CD8-positive, alpha-beta memory T cell (primary cell): ENCODE measurements at places on chromosomes 4 and X. TPM values are rescaled to one million over a fixed set of nuclear protein-coding genes. Genes with fewer than 3 reads are reported as not detected.

- no peak for DNase-seq
- H3K4me1 ChIP-seq = no peaks in the 10 kb centered on the region
- H3K27me3 ChIP-seq = no peaks in the 10 kb centered on the region
- no peaks in the 10 kb centered on the region for H3K36me3 ChIP-seq
- H3K27ac ChIP-seq = no peak overlapping the region
These were observed 11.2 kb upstream of the GRIA3 start for GRCh38 chrX:123172869-123173268.

Gene WDR19
- total RNA-seq = 15.7 TPM

Gene GLRB
- total RNA-seq = not detected

DNA sequence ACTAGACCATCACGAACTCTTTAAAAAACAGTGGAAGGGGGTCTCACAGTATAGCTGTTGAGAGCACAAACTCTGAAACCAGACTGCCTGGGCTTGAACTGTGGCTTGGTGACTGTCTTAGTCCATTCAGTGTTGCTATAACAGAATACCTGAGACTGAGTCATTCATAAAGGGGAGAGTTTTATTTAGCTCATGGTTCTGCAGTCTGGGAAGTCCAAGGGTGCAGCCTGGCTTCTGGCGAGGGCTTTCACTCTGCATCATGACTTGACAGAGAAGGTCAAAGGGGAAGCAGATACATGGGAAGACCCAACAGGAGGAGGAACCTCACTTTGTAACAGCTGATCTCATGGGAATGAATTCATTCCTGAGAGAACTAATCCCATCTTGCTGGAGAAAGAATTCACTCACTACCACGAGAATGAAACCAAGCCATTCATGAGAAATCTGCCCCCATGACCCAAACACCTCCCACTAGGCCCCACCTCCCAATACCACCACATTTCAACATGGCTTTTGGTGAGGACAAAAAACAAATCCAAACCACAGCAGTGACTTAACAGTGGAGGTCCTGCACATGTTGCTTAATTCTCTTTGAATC, 116.7 kb upstream of the STOX2 start:
- H3K4me3 ChIP-seq = no peak overlapping the region
- no peak overlapping the region for H3K27ac ChIP-seq
- no peak for DNase-seq
- no peaks in the 10 kb centered on the region for H3K4me1 ChIP-seq

DNA sequence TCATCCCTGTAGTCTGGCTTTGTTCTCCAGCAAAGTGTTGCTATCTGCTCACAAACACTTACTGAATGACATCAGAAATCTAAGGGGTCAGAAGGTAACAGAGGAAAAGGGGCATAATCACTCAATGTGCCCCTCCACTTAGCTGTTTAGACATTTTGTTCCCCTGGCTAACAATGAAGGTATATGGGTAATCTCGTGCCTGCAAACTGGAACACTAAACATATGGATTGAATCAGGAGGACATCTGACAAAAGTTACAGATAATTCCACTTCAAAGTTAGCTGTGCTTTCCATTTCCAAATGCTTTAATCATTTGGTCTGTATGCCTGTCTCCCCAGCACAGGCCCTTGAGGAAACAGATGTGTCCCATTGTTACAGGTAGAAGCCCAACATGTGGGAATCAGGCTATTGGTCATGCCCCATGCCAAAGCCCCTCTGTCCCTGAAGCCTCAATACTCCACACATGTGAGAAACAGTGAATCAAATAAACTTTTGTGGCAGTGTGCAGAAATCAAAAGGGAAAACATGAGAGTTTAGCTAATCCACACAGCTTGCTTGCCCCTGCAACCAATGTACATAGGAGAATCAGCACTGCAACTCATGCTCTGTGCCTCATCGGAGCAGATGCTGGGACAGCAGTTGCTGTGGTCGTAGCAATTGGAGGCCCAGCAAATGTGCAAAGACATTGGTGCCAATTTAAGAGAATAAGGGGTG, 111.7 kb downstream of the RNF150 start:
- no peak overlapping the region for H3K27ac ChIP-seq
- DNase-seq = no peak
- no peaks in the 10 kb centered on the region for H3K36me3 ChIP-seq
- no peaks in the 10 kb centered on the region for H3K4me1 ChIP-seq
- no peak overlapping the region for H3K4me3 ChIP-seq

GRCh38 chr4:5955201-5955821, 62.4 kb upstream of the CRMP1 start:
- H3K27ac ChIP-seq = no peak overlapping the region
- DNase-seq = no peak
- no peaks in the 10 kb centered on the region for H3K36me3 ChIP-seq
- no peaks in the 10 kb centered on the region for H3K4me1 ChIP-seq
- H3K4me3 ChIP-seq = no peak overlapping the region
- H3K27me3 ChIP-seq = no peaks in the 10 kb centered on the region

Gene ANXA5
- 79.7 TPM for total RNA-seq

- no peaks in the 10 kb centered on the region for H3K4me1 ChIP-seq
- no peaks in the 10 kb centered on the region for H3K36me3 ChIP-seq
- no peak overlapping the region for H3K27ac ChIP-seq
- H3K4me3 ChIP-seq = no peak overlapping the region
- no peaks in the 10 kb centered on the region for H3K27me3 ChIP-seq
These were observed 55.9 kb downstream of the NPNT start for GRCh38 chr4:105951198-105951597.

- no peaks in the 10 kb centered on the region for H3K27me3 ChIP-seq
- DNase-seq = no peak
- no peaks in the 10 kb centered on the region for H3K4me1 ChIP-seq
- no peak overlapping the region for H3K27ac ChIP-seq
- no peaks in the 10 kb centered on the region for H3K36me3 ChIP-seq
These were observed 75.5 kb downstream of the HMX1 start for GRCh38 chr4:8796096-8796495.

Gene DCAF4L1
- total RNA-seq = 0.31 TPM

DNA sequence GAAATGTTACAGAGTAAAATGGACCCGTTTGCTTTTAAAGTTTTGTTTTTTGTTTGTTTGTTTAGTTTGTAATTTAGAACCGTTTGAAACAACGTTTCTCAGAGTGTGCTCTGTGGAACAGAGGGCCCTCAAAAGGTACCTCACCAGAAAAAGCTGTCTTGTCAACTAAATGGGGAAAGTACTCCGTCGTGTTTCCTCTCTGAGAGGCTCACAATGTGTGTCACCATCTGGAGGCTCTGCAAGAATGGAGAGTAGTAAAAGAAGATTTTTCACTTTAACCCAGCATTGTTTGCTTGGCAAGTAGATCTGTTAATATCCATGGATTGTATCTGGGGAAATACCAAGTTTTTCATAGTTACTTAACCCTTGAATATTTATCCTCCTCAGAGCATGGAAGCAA, 1.5 kb upstream of the ENPEP start:
- no peaks in the 10 kb centered on the region for H3K4me1 ChIP-seq
- no peak for DNase-seq
- H3K27ac ChIP-seq = no peak overlapping the region
- H3K36me3 ChIP-seq = no peaks in the 10 kb centered on the region

Gene GPR50
- not detected for total RNA-seq

DNA sequence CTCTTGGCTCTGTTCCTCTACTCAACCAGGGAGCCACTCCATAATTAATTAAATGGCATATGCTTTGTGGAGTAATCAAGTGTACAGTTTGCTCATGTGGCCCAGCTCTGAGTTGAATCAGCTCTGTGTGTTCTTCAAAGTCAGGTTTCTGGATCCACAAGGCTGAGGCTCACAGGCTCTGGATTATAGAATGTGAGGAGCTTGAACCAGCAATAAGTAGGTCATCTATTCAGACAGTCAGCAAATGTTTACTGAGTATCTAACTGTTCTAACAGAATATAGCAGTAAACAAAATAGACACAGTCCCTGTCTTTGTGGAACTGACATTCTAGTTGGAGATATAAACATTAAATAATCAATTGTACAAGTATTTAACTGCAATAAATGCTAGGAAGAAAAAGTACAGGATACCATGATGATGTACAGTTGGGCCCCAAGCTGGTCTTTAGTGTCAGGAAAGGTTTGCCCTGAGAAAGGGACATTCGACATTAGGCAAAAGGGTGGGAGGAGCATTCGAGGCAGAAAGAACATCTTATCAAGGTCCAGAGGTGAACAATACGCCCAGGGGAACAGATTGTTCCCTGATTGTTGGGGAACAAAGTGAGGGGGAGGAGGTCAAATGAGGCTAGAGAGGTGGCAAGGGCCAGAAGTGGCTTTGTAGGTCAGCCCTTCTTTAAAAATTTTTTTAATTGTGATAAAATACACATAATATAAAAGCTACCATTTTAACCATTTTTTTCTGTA, 20.5 kb upstream of the TSR2 start:
- H3K4me1 ChIP-seq = no peaks in the 10 kb centered on the region
- no peak for DNase-seq
- H3K27me3 ChIP-seq = no peaks in the 10 kb centered on the region
- no peaks in the 10 kb centered on the region for H3K36me3 ChIP-seq

Gene CWH43
- total RNA-seq = not detected

DNA sequence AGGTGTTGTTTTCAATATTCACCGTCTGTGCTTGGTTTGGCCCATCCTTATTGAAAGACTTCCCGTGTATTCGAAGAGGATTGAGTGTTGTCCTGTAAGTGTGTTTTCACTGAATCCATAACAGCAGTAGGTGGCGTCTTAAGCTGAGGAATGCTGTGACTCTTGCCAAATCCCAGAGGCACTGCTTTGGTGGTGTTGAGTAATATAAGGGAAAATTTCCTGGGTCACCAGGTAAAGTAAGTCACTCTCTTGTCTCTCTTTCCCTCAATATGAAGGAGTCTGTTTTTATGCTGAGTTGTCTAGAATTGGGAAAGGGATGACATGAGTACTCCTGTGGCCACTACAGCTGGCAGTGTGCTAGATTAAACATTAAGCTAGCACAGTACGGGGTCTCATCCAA, 146.7 kb upstream of the ZXDB start:
- H3K4me3 ChIP-seq = no peak overlapping the region
- H3K4me1 ChIP-seq = no peaks in the 10 kb centered on the region
- H3K27me3 ChIP-seq = no peaks in the 10 kb centered on the region
- no peak overlapping the region for H3K27ac ChIP-seq
- DNase-seq = no peak

DNA sequence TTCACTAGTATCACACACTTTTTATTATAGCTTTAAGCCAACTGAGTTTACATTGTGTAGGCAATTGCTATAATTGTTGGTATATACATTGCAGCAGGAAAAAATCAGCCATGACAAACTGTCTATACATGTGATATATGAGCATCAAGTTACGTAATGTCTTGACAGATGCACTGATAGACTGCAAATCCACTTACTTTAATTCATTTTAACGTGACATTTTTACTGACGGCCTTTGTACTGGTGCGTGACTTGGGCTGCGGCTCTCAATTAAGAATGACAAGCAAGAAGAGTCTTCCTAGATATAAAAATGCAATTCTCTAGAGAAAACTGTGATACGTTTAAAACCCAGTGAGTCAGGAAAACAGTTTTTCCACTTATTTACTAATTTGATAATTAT, 143.8 kb downstream of the ACTRT1 start:
- H3K4me1 ChIP-seq = no peaks in the 10 kb centered on the region
- no peak for DNase-seq
- H3K36me3 ChIP-seq = no peaks in the 10 kb centered on the region
- no peak overlapping the region for H3K4me3 ChIP-seq
- H3K27me3 ChIP-seq = no peaks in the 10 kb centered on the region

Gene TEX13B
- total RNA-seq = not detected

DNA sequence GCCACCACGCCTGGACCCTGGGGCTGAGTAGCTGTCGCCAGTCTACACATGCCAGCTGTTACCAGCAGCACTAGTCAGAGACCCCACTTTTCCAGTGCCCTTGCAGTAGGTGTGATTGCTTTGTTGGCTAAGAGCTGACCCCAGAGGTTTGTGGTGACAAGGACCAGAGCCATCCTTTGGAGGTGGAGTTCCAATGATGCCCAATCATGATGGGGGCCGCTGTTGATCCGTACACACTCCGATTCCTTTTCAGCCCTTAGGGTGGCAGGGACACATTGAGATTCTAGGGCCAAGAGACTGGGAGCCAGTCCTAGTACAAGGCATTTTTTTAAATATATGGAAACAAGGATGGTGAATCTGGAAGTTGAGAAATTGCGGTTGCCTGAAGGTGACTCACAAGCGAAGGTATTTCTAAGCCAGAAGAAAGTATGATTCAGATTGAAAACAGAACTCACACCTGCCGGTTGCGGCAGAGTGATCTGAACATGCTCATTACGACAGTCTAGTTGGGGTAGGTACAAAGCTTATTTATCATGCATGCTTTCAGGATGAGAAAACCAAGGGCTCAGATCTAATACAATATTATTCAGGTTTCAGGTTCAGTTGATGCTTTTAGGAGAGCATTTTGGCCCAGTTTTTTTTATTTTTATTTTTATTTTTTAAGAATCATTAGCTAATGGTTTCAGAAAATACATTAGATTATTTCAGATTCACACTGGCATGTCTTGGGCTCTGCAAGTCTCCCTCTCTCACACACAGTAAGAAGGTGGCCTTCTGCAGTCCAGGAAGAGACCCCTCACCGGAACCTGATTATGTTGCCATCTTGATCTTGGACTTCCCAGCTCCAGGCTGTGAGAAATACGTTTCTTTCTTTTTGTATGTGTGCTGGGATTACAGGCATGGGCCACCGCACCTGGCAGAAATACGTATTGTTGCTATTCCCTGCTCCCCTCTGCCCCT, 43.4 kb downstream of the SHROOM2 start:
- H3K4me1 ChIP-seq = no peaks in the 10 kb centered on the region
- H3K27ac ChIP-seq = no peak overlapping the region
- no peaks in the 10 kb centered on the region for H3K27me3 ChIP-seq

GRCh38 chrX:87064502-87064901, 453.1 kb upstream of the KLHL4 start:
- H3K4me3 ChIP-seq = no peak overlapping the region
- no peaks in the 10 kb centered on the region for H3K4me1 ChIP-seq
- H3K27ac ChIP-seq = no peak overlapping the region
- no peaks in the 10 kb centered on the region for H3K27me3 ChIP-seq

DNA sequence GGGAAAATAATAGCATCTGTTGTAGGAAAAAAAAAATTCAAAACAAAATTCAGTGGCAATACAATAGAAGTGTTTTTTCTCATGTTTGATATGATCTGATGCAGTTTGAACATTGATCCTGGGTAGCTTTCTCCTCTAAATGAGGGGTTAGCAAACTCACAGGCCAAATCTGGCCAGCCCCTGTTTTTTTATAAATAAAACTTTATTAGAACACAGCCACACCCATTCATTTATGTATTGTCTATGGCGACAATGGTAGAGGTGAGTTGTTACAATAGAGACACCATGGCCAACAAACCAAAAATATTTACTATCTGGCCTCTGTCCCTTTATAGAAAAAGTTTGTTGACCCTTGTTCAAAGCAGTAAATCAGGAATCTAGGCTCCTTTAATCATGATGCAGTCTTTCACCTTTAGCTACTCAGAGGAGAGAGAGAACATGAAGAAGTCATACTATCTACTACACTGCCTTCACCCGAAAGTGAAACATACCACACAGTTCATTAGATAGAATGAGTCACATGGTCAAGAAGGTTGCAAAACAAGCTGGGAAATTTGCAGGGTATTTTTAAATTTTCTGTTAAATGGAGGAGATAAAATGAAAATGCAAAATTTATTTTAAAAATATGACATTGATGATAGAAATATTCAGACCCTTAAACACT, 186.6 kb upstream of the MAOA start:
- no peak overlapping the region for H3K27ac ChIP-seq
- DNase-seq = no peak
- no peak overlapping the region for H3K4me3 ChIP-seq
- no peaks in the 10 kb centered on the region for H3K27me3 ChIP-seq
- H3K4me1 ChIP-seq = no peaks in the 10 kb centered on the region
- no peaks in the 10 kb centered on the region for H3K36me3 ChIP-seq

- no peaks in the 10 kb centered on the region for H3K4me1 ChIP-seq
- no peaks in the 10 kb centered on the region for H3K27me3 ChIP-seq
- no peak for DNase-seq
- H3K27ac ChIP-seq = no peak overlapping the region
- H3K4me3 ChIP-seq = no peak overlapping the region
- no peaks in the 10 kb centered on the region for H3K36me3 ChIP-seq
These were observed 433.0 kb downstream of the PCDH10 start for GRCh38 chr4:133581996-133582619.

Gene CT45A5
- not detected for total RNA-seq

Gene LIMCH1
- not detected for total RNA-seq
